ENCODE measurements at places on chromosomes 11 and 22. TPM values are rescaled to one million over a fixed set of nuclear protein-coding genes. Genes with fewer than 3 reads are reported as not detected.

Gene ALDH3B1
- 3.9 TPM for total RNA-seq

Gene ACR
- 1.4 TPM for total RNA-seq

Gene ISX
- not detected for total RNA-seq

Gene ACRV1
- 1.4 TPM for total RNA-seq

Gene ARVCF
- total RNA-seq: 14.8 TPM

Gene ADORA2A
- 4.7 TPM for total RNA-seq

Gene PPP6R2
- 83.3 TPM for total RNA-seq

Gene PHOX2A
- not detected for total RNA-seq

Gene DEUP1
- total RNA-seq: not detected

Gene SYCE3
- total RNA-seq: not detected

Gene DERL3
- total RNA-seq: 1.3 TPM

Gene FIBP
- 91.1 TPM for total RNA-seq

Gene TTC17
- 58.4 TPM for total RNA-seq

Gene TRIM48
- total RNA-seq: not detected

Gene KRTAP5-2
- not detected for total RNA-seq

Gene MYOD1
- not detected for total RNA-seq

Gene LPXN
- total RNA-seq: 12.5 TPM

Gene ESAM
- 19.5 TPM for total RNA-seq

All from dorsolateral prefrontal cortex (tissue), 122 donors.